Mononuclear cell (primary cell): ENCODE measurements at places on chromosomes 4 and X. TPM values are rescaled to one million over a fixed set of nuclear protein-coding genes. Genes with fewer than 3 reads are reported as not detected.

SGMS2 gene
- total RNA-seq = 8.6 TPM

CWH43 gene
- total RNA-seq = not detected

TAF1 gene
- total RNA-seq = 61.8 TPM

POF1B gene
- 0.21 TPM for total RNA-seq

MAP3K15 gene
- total RNA-seq = 0.10 TPM

CLGN gene
- total RNA-seq = 0.42 TPM

EXOSC9 gene
- total RNA-seq = 81.5 TPM

BANK1 gene
- 31.7 TPM for total RNA-seq

UPF3B gene
- total RNA-seq = 2.3 TPM

HTN1 gene
- total RNA-seq = not detected

PSAPL1 gene
- not detected for total RNA-seq

FUNDC1 gene
- total RNA-seq = 12.5 TPM

MTHFD2L gene
- 20.1 TPM for total RNA-seq

ENPEP gene
- 0.73 TPM for total RNA-seq

ARHGAP6 gene
- total RNA-seq = 5.4 TPM

PAGE4 gene
- total RNA-seq = not detected

MCTS1 gene
- 14.6 TPM for total RNA-seq

NPY2R gene
- total RNA-seq = not detected

COX7B2 gene
- total RNA-seq = not detected

UBL4A gene
- total RNA-seq = 15.2 TPM

CSN1S1 gene
- total RNA-seq = not detected

GAGE12E gene
- total RNA-seq = not detected

CENPVL2 gene
- total RNA-seq = not detected

PWWP3B gene
- not detected for total RNA-seq

CYP2U1 gene
- total RNA-seq = 4.0 TPM

ABRAXAS1 gene
- total RNA-seq = 17.0 TPM

RTL3 gene
- not detected for total RNA-seq

RHOXF1 gene
- 0.21 TPM for total RNA-seq

SSX2B gene
- total RNA-seq = not detected

DGAT2L6 gene
- not detected for total RNA-seq

KDR gene
- total RNA-seq = not detected

ASMT gene
- 0.73 TPM for total RNA-seq

DRP2 gene
- not detected for total RNA-seq

TCEAL6 gene
- total RNA-seq = not detected

CFAP99 gene
- total RNA-seq = 0.10 TPM

CXorf49 gene
- total RNA-seq = not detected

PNMA6F gene
- not detected for total RNA-seq

NMU gene
- total RNA-seq = not detected

PQBP1 gene
- 37.6 TPM for total RNA-seq

MAGEB2 gene
- not detected for total RNA-seq
